GM23248 (cell line): ENCODE measurements at places on chromosomes 16 and 17. TPM values are rescaled to one million over a fixed set of nuclear protein-coding genes. Genes with fewer than 3 reads are reported as not detected.

DNA sequence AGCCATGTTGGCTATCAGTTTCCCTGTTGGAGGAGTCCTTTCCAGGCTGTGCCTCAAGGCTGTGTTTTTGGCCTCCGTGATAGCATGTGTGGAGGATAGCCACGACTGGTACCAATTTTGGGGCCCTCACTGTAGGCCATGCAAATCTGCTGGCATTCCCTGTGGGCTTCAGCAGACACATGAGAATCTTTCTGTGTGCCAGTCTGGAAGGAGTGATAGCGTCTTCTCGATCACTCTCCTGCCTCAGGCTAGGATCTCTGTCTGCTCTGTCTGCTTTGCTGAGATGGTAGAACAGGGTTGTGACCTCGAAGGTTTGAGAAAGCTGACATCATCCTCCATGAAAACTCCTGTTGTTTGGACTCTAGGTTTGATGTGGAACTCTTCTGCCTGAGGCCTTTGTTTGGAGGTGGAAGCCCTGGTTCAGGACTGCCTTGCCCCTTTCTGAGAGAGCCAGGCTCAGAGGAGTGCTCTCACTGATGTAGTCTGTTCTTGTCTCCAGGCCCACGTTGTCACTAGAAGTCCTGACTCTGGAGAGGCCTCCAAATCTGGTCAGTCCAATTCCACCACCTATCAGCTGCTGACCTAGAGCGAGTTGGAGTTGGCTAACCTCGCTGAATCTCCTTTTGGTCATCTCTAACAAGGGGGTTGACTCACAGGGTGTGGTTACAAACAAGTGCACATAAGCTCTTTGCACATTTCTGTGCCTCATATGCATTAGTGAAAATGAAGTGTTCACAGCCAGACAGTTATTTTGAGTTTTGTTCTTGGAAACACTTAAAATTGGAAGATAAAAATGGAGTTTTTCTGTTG, 12.1 kb upstream of the EDC4 start:
- H3K36me3 ChIP-seq: peaks cover 10% of the 10 kb centered on the region; the same call in 1 of the 2 replicates
- no peaks in the 10 kb centered on the region for H3K27me3 ChIP-seq
- no peak overlapping the region for H3K4me3 ChIP-seq
- H3K4me1 ChIP-seq: peaks cover 57% of the 10 kb centered on the region

DNA sequence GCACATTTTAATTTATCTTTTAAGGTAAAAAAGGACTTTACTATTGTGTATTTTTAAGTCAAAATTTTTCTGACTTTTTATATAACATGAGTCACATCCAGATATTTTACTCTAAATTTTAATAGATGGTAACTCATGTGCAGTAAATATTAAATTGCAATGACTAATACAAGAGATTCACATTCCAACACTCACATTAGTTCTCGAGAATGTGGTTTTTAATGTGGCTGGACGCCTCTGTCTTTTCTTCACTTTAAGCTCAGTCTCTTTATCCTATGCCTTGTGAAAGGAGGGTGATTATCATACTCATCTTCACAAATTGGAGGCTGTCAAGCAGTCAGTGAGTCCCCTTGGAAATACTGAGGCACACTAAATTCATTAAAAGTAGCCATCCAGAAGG, 315.6 kb downstream of the HS3ST3B1 start:
- H3K27ac ChIP-seq: no peak overlapping the region
- no peaks in the 10 kb centered on the region for H3K36me3 ChIP-seq
- no peaks in the 10 kb centered on the region; the same call in 1 of the 2 replicates for H3K4me1 ChIP-seq
- H3K4me3 ChIP-seq: no peak overlapping the region

- DNase-seq: peak; percentile 42
- no peak overlapping the region for H3K4me3 ChIP-seq
- H3K27ac ChIP-seq: no peak overlapping the region
- no peaks in the 10 kb centered on the region for H3K4me1 ChIP-seq
- no peaks in the 10 kb centered on the region for H3K36me3 ChIP-seq
Observed at GRCh38 chr16:55678161-55678821, 22.5 kb downstream of the SLC6A2 start.

GRCh38 chr16:79805621-79806020, 205.1 kb upstream of the MAF start:
- H3K27me3 ChIP-seq: no peaks in the 10 kb centered on the region
- no peak overlapping the region for H3K4me3 ChIP-seq
- no peak overlapping the region for H3K27ac ChIP-seq

The KRT17 gene
- total RNA-seq: 0.51 and 3.8 TPM in 2 replicates
